ENCODE measurements at places on chromosomes 4 and X. TPM values are rescaled to one million over a fixed set of nuclear protein-coding genes. Genes with fewer than 3 reads are reported as not detected.

The PAGE5 gene
- not detected for total RNA-seq

The GPR78 gene
- total RNA-seq, result 2.4 TPM

The XAGE2 gene
- total RNA-seq, result not detected

The FAM53A gene
- total RNA-seq, result 3.1 TPM

The MAGEB1 gene
- total RNA-seq, result not detected

The EDNRA gene
- 2.4 TPM for total RNA-seq

The NEUROG2 gene
- not detected for total RNA-seq

The RBM46 gene
- total RNA-seq, result not detected

The HSFX1 gene
- total RNA-seq, result not detected

The MAP3K15 gene
- total RNA-seq, result 3.4 TPM

All from PC-3 (cell line).